ENCODE measurements at places on chromosomes 16 and 17.
A peak's percentile ranks its signal among the peaks of the same experiment; 100 is the strongest.

DNA sequence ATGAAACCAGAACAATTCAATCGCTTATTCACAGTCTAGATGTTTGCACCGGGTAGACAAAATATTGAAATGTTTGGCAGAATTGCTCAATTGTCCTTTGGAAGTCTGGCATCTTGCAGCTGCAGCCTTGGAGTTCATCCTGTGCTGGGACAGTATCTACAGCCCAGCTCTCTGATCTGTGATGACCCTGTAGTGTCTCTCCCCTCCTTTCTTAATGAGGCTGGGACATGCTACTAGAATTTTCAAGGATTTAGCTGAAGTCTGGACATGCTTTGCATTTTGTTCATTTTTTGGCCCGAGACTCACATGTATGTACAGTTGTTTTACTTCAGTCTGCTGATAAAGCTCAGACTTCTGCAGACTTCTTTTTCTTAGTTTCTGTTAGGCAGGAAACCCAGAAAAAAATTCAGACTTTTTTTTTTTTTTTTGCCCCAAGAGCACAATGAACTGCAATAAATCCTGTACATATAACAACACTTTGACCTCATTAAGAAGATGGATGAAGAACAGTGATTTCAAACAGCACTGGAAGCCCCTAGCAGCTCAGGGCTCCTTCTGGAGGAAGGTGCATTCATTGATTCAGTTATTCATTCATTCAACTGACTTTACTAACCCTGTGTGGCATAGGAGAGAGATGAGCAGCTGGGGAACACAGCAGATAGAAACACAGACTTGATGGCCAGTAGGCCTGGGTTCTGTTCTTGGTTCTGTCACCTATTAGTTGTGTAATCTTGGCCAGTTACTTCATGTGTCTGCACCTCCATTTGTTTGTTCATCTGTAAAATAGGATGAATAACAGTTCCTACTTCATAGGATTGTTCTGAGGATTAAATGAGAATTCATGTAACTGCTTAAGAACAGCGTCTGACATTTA lies 210.0 kb downstream of the MAP2K4 start:
- DNase-seq = no peak

DNA sequence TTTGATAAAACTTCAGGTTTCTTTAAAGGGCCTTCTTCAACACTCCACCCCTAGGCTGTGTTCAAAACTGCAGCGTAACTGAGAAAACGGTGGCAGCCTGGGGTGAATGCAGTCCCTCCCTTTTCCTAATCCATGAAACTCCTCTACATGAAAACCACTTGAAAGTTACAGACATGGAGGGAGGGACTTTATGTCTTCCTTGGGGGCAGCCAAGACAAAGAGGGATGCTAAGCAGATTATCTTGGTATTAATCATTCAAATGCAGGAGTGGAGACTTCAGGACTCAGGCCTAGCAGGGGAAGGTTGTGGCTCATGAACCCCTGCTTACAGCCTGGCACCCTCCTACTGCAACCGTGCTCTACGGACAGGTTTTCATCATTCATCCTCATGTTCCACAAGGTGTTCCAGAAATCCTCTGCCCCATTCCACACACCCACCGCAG lies 46.8 kb downstream of the RNF112 start:
- no peak for DNase-seq

- DNase-seq = no peak
Observed at GRCh38 chr16:79605999-79606398, 5.5 kb upstream of the MAF start.

GRCh38 chr17:27506348-27507218 lies 50.3 kb downstream of the KSR1 start:
- DNase-seq = no peak

DNA sequence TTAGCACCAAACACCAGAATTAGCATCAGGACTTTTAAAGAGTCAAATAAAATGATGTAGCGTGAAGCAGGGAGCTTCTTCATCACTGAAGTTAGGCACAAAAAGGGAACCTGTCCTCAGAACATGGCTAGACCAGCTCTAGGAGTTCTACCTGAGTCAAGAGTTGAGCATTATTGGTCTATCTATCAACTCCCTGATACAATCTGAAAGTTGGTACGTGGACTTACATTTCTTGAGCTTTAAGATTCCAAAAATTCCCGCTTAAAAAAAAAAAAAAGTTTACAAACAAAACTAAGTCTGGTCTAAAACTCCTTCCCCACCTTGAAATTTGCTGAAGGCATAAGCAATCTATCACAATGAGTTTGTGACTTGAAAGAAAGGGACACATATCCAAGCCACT lies 12.3 kb downstream of the TLE7 start:
- no peak for DNase-seq

DNA sequence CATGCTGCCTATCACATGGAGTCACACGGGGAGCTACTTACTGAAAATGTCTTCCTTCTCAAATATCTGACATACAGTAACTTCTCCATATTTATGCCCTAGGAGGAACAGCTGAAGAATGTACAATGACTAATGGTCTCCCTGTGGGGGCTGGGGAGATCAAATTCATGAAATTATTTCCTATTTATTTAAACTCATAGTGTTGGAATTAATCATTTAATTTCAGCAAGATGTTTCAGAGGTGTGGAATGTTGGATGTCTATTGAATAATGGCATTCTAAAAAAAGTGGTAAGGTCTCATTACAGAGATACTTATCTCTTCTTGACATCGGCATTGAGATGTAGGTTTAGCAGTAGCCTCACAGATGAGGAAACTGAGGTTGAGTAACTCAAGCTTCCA lies 214.3 kb upstream of the CDH11 start:
- no peak for DNase-seq

DNA sequence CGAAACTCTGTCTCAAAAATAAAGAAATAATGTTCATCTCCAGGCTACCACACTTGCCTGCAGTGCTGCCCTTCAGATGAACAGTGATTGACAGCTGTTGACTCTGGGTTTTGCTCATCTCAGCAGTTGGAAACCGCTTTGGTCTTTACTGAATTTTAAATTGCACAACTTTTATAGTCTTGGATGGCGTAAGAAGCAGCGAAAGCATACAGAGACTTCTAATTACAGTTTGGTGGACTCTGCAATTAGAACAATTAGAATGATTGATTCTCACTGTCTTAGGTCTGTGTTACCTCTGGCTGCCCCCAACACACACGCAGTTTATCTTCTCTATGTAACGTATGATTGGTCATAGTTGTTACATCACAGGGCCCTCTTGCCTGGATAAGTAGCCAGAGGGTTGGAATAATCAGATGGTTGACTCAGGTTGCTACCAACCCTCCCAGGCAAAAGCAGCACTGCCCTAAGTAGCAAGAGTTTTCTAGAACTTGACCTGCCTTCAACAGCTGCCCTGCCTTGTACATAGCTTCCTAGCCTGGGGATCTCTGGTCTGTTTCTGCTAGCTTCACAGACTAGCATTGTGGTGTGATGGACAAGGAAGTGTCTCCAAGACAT lies 1.9 kb upstream of the NAT9 start:
- no peak for DNase-seq

GRCh38 chr17:28045304-28045703 lies 2.8 kb downstream of the NLK start:
- no peak for DNase-seq

DNA sequence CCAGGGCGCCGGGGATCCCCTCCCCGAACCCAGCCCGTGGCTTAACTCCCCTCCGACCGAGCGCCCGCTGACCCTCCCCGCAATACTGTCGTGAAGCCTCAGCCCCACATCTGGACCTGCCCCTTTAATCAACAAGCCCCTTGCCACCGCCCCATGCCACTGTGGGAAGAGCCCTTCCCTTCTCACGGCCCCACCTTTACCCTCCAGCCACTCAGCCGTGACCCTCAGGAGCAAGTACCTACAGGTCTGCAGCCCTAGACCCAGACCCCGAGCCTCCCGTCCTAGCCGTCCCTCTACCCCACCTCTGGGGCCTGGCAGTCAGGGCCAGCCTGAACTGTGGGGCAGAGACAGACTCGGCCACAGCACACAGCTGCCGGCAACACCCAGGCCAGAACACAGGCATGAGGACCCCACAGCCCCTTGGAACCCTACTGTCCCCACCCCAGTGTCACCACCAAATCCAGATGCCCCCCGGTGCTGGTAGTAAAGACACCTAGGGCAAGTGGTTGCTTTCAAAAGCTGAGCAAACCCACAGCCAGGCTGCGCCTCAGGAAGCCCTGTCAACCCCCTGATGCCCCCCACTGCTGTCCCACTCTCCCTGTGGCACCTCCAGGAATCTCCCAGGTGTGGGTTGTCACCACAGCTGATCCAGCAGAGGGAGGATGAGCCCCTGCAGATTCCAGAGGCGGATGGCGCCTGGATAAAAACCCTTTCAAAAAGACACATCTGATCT lies 1.4 kb downstream of the NXPH3 start:
- no peak for DNase-seq

- peak; percentile 7 for DNase-seq
Observed at GRCh38 chr16:14529010-14529669, 100.9 kb downstream of the PARN start.

DNA sequence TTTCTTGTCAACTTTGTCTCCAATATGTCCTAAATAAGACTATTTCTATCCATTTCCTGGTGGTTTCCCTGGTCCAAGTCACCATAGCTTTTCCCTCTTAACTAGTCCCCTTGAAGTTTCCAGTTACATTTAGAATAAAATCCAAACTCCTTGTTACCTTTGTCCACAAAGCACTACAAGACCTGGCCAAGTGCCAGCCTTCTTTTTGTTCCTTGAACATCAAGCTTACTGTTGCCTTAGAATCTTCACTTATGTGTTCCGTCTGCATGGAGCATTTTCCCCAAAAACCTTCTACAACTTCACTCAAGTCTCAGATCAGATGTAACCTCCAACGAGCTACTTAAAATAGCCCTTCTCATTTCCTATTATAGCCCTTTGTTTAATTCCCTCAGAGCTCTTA lies 101.4 kb downstream of the ITFG1 start:
- DNase-seq = no peak

DNA sequence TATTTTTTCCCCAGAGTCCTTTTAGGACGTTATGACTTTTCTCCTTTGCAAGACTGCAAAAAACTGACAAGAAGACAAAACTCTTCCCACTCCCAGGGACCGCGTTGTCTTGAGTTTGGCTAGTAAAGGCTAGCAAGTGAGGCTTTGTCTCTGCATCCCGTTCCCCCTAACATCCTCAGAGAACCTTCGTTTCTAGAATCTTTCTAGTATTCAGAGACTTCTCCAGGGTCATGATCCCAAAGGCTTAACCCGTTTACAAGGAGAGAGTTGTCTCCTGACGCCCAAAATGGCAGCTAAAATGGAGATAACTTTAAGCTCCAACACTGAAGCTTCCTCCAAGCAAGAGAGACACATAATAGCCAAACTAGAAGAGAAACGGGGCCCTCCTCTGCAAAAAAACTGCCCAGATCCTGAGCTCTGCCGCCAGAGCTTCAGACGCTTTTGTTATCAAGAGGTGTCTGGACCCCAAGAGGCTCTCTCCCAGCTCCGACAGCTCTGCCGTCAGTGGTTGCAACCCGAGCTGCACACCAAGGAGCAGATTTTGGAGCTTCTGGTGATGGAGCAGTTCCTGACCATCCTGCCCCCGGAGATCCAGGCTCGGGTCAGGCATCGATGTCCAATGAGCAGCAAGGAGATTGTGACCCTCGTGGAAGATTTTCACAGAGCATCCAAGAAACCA lies 843 bp downstream of the ZNF174 start:
- no peak for DNase-seq

DNA sequence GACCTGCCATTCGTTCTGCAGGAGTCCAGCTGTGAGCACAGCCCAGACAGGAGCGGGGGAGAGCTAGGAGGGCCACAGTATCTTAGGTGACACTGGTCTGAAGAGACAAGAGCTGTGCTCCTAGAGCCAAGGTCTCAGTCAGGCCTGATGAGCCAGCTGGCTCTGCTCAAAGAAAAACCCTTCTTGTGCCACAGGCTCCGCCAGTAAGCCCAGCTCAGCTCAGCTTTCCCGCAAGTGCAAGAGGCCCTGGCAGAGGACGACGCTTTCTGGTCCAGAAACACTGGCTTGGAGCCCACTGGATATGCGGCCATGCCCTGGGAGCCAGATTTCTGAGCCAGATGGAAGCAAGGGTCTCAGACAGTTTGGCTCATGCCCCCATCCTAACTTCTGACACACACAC lies 23.9 kb downstream of the PEMT start:
- no peak for DNase-seq

DNA sequence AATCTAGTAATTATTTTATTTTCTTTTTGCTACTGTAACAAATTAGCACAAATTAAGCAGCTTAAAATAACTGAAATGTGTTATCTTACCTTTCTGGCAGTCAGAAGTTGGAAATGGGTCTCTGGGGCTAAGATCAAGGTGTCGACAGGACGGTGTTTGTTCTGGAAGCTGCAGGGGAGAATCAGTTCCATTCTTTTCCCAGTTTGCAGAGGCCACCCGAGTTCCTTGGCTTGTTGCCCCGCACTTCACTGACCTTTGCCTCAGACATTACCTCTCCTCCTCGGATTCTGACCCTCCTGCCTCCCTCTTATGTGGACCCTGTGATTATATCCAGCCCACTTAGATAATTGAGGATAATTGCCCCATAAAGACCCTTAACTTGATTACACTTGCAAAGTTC lies 61.0 kb upstream of the MAF start:
- DNase-seq = no peak

GRCh38 chr16:26267641-26268040 lies 575.9 kb downstream of the HS3ST4 start:
- no peak for DNase-seq

GRCh38 chr16:48035142-48035541 lies 120.7 kb downstream of the ABCC12 start:
- no peak for DNase-seq

DNA sequence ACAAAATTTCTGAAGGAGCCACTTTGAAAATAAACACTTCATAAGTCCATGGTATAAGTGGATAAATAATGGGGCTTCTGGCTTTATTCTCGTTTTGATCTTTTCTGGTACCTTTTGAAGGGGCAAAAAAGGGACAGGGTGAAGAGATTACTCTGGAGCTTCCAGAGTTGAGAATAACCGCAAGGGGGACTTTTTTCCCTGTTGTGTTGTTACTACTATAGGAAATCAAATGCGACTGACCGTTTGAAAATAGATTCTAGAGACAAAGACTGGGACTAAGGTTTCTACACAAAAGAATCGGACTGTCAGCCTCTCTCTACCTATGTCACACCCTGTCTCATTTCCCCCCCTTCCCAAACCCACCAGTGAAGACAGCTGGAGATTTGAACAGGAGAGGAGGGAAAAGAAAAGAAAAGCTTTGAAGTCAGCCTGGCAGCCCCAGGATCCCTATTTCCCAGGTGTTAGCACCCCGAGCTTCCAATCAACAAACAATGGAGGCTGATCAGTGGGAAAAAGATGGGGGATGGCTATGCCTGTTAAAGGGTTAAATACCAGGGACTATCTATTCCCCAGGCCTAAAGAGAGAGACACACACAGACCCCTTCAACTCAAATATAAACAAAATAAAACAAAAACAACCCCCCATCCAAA lies 8.4 kb downstream of the HOXB4 start:
- DNase-seq = no peak

- DNase-seq = peak; percentile 37
Observed at GRCh38 chr17:76384987-76385891, 830 bp downstream of the SPHK1 start.

GRCh38 chr17:21039839-21040575 lies 2.8 kb downstream of the USP22 start:
- no peak for DNase-seq

GRCh38 chr16:80615735-80616134 lies 74.9 kb downstream of the DYNLRB2 start:
- no peak for DNase-seq
